ENCODE measurements at places on chromosomes 1 and 21.

DNA sequence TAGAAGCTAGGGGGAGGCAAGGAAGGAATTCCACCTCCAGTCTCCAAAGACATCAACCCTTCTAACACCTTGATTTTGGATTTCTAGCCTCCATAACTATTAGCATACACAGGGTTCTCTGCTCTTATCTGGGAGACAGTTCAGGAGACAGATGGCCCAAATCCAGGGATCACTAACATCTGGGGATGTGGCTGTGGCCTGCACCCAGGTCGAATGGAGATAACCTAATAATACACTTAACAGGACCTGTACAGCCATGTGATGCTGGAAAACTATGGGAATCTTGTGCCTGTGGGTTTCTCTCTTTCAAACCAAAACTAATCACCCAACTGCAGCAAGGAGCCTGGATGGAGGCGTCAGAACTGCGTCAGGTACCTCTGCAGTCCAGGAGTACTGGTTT lies 47.6 kb downstream of the KIAA0319L start:
- no peak for DNase-seq

DNA sequence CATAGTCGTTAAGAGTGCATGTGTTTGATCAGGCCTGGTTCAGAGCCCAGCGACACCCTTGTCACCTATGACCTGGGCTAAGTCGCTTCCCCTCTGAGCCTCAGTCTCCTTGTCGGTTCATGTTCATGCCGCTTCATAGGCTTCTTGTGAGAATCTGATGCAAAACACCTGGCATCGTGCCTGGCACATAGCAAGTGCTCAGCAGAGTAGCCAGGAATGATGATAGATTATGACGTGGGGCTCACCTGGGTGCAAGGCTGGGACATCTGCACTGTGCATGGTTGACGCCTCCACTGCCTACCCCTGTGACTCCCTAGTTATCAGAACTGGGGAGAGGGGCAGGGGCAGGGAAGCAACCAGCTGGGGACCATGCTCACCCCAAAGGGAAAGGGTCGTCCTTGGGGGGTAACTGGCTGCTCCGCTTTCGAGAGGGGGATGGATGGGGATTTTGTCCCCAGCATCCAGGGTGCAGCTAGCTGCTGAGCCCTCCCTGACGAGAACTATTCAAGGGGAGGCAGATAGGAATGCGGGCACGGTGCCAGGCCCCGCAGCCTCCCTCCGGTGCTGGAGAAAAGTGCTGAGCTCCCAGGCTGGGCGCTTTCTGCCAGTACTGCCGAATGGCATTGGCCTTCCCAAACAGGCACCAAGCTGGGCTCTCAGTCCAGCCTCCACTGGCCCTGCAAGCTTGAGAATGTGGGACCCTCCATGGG lies 9.3 kb downstream of the EFHD2 start:
- no peak for DNase-seq

GRCh38 chr1:84849357-84849975 lies 43.5 kb downstream of the LPAR3 start:
- DNase-seq = no peak

- peak; percentile 61 for DNase-seq
Observed at GRCh38 chr1:174160109-174160473, 771 bp downstream of the RABGAP1L start.

Measured in hematopoietic multipotent progenitor cell treated with erythropoietin and hydrocortisone succinate and interleukin-3 and kit ligand, for 15 days (in vitro differentiated cells).